ENCODE measurements at places on chromosomes 4 and X.

- DNase-seq = no peak
Observed at GRCh38 chr4:175536852-175537453, 275.1 kb downstream of the GPM6A start.

- DNase-seq = no peak
Observed at GRCh38 chr4:136457004-136457403, 1075.3 kb downstream of the PCDH18 start.

- DNase-seq = no peak
Observed at GRCh38 chrX:119763181-119763580, 4.8 kb downstream of the SOWAHD start.

GRCh38 chr4:110533590-110533910 is 57.6 kb downstream of the ENPEP start:
- DNase-seq = no peak

GRCh38 chr4:26819026-26819425 is 41.6 kb upstream of the STIM2 start:
- DNase-seq = no peak

DNA sequence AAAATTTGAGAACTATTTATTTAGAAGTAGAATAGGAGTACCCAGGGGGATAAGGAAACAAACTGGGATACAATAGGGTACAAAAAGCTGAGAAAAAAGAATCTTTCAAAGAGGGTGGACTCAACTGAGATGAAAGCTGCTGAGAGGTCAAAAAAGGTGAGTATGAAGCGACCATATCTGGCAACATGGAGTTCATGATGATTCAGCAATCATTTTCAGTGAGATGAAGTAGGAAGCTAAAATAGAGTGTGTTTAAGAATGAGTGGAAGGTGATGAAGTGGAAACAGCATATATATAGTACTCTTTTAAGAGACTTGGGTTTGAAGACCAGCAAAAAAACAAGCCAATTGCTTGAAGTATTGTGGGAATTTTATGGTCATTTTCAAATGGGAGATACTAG is 72.0 kb upstream of the IL13RA2 start:
- DNase-seq = no peak

DNA sequence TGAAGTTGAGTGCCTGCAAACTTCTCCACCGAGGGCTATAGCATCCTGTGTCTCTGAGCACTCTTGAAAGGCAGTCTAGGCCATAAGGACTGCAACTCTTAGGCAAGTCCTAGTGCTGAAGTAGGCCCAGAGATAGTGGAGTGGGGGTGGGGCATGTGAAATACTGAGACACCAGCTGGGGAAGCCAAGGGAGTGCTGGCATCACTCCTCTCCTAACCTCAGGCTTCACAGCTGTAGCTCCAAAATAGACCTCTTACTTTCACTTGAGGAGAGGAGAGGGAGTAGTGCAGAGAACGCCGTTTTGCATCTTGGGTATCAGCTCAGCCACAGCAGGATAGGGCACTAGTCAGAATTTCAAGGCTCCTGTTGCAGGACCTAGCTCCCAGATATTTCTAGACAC is 56.2 kb upstream of the CYSLTR1 start:
- DNase-seq = no peak
